Caudate nucleus (tissue), 63 donors: ENCODE measurements at places on chromosomes 2 and 18.

DNA sequence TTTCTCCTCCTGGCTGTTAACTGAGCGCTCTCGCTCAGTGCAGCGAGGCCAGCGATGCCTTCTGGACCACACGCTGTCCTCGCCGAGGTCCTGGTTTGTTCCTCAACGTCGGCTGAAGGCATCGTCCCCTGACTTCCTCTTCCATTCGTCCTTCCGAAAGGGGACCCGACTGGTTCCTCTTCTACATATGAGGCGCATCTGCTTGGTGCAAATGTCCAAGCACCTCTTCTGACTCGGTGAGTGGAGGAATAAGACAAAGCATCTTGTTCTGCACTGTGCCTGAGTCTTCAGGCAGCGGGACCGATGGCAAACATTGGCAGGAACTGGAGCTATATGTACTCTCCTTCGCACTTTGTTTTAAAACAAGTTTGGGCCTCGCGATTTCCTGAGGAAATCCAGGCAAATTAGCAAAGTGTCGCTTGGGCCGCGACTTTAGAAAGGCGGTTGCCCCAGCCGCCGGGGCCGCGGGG lies 621 bp upstream of the KCNS3 start:
- no peak for DNase-seq

- no peak for DNase-seq
These were observed 15.9 kb upstream of the SLC20A1 start for GRCh38 chr2:112629823-112630222.

- DNase-seq = no peak
These were observed 253.4 kb downstream of the ASXL3 start for GRCh38 chr18:33831424-33831823.

- DNase-seq = no peak
These were observed 120.1 kb upstream of the CCDC195 start for GRCh38 chr2:224836263-224836662.

GRCh38 chr2:233422050-233422639 lies 67.9 kb downstream of the DGKD start:
- DNase-seq = no peak

DNA sequence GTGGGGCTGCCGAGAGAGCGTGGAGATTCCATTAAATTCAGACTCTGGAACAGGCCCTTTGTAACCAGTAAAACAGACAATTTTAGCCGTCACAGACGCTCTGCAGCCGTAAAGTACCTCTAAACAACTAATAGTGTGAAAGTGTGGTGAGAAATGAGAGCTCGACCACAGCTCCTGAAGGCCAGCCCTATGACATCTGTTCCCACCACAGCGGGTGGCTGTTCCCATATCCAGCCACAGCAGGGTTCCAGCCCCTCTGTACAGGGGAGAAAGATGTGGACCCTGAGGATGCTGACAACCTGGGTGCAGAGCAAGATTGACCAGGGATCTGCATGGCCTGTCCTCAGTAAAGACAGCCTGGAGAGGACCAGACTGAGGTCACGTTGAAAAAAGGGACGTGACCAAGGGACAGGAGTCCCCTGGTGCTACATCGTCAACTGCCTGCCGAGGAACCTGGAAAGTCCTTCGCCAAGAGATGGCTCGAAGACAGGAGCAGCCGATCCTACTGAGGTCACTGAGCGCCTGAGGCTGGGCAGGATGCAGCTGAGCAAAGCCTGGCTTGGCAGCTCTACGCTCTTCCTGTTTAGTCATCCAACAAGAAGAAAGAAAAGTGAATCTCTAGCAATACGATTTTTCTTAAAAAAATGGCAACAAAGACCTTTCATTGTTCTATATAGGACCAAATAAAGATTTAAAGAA lies 831.7 kb downstream of the RNF144A start:
- no peak for DNase-seq

DNA sequence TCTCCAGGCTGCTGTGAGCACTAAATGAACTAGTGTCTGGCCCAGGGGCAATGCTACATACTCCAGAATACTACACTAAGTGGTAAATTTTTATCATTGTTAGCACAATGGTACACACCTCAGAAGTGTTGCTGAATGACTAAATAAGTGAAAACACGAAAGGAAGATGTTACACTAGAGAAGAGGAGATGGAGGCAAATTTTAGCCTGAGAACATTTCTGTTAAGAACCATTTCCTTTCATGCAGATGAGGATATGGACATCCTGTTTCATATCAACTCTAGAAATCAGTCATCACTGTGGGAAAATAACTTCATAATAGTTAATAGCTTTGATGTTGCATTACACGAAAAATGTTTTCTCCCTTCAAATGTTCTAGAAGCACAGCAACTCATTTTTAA lies 117.6 kb upstream of the STK17B start:
- no peak for DNase-seq

DNA sequence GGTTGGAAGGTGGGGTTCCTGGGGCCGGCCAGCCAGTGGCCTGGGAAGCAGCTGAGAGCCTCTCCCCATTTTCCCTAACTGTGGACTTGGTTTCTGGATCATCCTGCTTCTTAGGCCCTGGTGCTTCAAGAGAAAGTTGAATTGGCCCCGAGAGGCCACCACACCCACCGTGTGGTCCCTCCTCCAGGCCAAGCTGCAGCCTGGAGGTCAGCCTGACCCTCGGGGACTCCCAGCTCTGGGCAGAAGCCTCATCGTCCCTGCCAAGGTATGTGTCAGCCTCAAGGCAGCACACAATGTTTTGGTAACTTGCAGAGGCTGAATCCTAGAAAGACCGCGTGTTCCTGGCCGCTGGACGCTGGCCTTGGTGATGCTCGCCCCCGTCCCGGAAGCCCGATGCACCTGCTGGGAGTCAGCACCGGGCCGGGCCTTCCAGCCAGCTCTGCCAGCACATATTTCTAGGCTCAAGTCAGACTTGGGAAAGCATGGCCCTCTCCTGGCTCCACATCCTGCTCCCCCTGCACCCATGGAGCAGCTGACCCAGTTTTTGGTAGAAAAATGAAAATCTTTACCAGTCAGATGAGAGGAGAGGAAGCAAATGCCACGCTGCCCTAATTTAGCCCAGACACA lies 72.6 kb downstream of the ACTR2 start:
- DNase-seq = peak; percentile 22

DNA sequence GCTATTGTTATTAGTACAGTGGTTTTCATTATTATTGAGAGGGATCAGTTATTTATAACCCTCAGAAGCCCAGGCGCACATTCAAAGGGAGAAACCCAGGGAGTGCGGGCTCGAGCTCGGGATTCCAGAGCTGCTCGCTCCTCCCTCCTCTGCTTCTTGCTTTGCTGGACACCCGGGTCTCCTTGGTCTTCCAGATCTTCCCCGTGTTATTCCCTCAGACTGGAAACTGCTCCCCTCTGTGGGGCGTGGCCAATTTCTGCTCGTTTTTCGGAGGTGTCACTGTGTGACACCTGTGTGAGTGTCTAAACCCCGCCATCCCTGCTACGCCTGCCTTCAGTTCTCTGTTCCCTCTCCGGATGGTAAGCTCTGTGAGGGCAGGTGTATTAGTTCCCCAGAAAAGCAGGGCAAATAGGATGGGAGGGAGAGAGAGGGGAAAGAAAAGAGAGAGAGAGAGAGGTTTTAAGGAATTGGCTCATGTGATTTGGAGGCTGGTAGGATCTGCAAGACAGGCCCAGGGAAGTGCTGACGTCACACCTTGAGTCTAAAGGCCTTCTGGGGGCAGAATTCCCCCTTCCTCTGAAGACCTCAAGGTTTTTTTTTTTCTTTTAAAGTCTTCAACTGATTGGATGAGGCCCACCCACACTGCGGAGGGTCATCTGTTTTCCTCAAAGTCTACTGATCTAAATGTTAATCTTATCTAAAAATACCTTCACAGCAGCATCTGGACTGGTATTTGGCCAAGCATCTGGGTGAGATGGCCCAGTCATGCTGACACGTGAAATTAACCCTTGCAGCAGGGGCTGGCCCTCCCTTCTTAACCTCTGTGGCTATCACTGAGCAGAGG lies 457.3 kb upstream of the ID2 start:
- DNase-seq = no peak

- DNase-seq = no peak
These were observed 24.1 kb downstream of the EIF2AK3 start for GRCh38 chr2:88603146-88603545.
